Substantia nigra (tissue), 51 donors: ENCODE measurements at places on chromosomes 6 and 20.

DNA sequence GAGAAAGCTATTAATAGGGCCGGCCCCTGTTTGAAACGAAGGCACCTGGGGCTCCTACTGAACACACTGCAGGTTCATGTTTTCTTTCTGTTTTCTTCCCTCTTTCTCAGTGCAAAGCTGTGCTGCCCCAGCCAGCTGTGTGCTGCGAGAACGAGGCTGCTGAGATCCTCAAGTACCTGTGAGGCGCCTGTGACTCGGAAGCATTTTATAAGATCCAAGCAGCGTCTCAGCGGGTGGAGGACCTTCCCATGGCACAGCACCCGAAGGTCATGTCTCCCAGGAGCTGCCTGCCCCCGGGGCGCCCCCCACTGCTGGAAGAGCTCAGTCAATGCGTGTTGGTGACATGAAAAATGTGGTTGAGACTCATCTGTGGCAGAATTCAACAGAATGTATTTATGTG, 66.3 kb downstream of the SMOC2 start:
- no peak for DNase-seq

- no peak for DNase-seq
Observed at GRCh38 chr6:165755583-165755982, 92.5 kb upstream of the PDE10A start.

GRCh38 chr6:85096976-85097375, 332.6 kb upstream of the TBX18 start:
- no peak for DNase-seq

DNA sequence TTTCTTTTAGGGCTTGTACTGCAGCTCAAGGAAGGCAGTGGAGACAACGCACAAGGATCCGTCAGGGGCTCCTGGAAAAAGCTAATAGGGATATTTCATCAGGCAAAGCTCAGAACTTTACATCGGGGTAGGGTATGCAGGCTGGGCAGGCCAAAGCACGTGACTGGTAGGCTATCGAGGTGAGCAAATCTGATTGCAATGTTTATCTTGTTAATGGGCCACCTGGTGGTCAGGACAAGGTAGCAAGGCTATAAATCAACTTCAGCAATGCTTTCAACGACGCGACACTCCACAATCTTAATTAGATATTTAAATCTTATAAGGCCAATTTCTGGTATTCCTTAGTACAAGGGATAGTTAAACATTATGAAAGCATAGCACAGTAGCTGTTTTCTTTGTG, 1302.8 kb upstream of the EYS start:
- DNase-seq = no peak

DNA sequence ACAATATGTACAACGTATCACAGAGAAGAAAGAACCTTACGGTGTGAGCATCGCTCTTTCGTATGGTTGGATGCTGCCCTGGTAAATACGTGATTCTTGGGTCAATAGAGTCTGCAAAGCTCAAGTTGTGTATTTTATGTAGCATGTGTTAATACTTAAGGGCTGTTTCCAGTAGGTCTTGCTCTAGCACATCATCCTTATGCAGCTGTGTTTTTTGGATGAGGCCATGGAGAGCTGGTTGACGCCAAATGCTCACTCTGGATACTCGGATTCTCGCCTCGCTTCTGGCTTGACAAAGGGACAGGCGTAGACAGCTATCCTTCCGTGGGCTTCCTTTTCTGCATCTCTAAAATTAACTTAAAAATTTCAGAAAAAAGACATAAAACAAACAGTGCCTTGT, 38.9 kb downstream of the SNRNP48 start:
- DNase-seq = no peak

GRCh38 chr6:143802833-143803565, 40.1 kb upstream of the LTV1 start:
- no peak for DNase-seq

DNA sequence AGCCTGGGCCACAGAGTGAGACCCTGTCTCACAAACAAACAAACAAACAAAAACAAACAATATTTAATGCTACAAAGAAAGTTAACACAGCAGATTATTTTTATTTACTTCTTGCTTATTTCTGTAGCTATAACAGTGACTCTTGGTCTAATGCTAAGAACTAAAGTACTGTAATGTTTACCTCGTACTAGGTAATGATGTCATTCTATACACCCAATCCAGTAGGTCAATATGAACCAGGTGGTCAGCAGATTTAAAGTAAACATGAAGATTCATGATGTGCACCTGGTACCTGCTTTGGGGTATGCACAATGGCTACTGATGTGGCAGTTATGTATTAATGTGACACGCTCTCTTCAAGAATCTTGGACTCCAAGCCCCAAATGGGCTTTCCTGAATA, 36.6 kb upstream of the CARMIL1 start:
- no peak for DNase-seq

GRCh38 chr6:129686941-129687627, 22.9 kb downstream of the ARHGAP18 start:
- no peak for DNase-seq

DNA sequence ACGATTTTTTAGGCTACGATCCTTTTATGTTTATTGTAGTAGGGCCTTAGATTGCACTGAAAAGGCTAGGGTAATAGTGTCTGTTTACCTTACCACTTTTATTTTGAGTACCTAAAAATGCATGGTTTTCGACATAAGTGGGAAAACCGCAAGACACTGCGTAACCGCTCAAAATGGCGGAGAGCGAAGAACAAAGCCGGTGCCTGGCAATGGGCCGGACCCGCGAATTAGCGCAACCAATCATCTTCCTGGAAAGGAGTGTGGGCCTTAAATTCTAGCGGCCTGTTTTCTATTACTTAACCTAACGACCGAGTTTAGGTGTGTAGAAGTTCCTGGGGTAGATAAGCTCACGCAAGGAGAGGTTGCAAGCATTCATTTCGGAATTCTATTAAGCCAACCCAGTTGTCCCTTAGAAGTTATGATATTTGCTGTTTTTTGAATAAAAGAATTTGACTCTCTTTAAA, 118.0 kb downstream of the HFE start:
- DNase-seq = peak; percentile 2

GRCh38 chr6:163404825-163405265, 9.7 kb upstream of the QKI start:
- DNase-seq = no peak

DNA sequence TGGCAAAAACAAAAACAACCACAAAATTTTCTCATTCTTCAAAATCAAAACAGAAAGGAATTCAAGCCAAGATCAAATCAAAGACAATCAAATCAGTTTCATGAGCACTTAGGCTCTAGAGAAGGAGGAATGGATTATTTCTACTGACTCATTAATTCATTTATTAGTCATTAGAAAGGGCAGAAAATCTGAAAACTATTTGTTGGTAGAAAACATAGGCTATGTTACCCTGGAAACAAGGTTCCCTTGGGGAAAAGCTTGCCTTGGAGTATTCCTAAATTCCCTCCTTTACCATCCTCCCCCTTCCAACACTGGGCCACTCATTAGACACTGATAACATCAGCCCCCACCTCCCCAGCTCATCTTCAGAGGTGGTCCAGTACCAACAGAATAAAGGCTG, 17.5 kb downstream of the KIF16B start:
- no peak for DNase-seq

- DNase-seq = no peak
Observed at GRCh38 chr20:19633985-19634384, 124.1 kb upstream of the RIN2 start.

DNA sequence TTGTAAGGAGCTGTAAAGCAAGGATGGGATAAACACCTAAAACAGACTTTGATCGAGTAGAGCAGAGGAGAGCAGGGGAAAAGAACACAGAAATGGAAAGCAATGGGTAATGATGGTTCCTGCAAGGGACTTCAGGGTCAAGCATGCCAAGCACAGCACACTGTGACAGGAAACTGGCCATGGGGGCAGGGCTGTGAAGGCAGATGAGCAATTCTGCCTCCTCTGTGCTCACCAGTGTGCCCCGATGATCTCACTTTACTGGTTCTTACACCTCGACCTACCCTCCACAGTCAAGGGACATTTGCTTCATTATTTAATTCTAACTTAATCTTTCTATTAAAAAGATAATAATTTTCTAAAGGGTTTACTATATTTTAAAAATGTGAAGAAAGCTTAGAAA, 21.6 kb upstream of the MYB start:
- DNase-seq = no peak

DNA sequence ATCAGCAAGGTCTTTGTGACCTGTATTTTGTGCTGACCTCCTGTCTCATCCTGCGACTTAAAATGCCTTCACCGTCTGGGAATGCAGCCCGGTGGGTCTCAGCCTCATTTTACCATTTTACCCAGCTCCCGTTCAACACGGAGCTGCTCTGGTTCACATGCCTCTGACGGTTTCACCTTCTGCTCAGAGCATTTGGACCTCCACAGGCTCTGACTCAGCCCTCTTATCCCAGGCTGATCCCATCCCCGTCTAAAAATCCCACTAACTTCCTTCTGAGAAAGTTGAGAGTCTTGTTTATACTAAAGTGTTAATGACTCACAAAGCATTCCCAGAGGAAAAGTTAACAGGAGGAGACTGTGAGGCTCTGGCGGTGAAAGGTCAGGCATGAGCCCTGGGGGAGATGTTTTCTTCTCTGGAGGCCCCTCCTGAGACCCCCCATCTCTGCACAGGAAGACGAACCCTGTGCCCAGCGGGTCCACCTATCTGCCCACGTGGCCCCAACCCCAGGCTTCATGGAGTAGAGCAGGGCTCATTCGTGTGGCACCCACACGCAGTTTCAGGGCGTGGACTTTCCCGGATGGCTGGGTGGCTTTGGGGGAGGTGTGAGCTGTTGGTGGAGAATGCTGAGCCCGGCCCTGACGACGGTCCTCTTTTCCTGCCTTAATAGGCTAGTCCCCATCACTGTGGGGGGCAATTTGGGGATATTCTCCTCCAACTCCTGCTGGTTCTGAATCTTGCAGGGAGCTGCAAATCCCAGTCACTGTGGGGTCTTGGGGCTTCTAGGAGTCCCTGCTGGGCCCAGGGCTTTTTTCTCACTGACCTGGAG, 3.3 kb upstream of the BIRC7 start:
- DNase-seq = no peak

- peak; percentile 48 for DNase-seq
Observed at GRCh38 chr20:19688031-19688806, 69.8 kb upstream of the RIN2 start.

DNA sequence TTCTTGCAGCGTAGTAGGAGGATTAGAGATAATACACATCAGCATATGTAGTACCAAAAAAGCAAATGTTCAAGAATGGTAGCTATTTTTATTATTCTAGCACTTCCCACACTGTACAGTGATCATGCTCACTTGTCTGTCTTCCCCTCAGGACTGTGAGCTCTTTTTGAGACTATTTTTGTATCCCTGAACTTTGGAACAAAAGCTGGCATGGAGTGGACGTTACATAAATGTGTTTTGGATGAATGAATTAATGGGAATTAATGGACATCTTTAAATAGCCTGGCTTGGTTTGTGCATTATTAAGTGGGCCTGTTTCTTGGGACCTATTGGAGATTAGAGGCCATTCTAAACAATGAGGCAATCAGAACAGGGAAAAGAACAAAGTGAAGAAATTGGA, 243.7 kb downstream of the CD83 start:
- DNase-seq = no peak

DNA sequence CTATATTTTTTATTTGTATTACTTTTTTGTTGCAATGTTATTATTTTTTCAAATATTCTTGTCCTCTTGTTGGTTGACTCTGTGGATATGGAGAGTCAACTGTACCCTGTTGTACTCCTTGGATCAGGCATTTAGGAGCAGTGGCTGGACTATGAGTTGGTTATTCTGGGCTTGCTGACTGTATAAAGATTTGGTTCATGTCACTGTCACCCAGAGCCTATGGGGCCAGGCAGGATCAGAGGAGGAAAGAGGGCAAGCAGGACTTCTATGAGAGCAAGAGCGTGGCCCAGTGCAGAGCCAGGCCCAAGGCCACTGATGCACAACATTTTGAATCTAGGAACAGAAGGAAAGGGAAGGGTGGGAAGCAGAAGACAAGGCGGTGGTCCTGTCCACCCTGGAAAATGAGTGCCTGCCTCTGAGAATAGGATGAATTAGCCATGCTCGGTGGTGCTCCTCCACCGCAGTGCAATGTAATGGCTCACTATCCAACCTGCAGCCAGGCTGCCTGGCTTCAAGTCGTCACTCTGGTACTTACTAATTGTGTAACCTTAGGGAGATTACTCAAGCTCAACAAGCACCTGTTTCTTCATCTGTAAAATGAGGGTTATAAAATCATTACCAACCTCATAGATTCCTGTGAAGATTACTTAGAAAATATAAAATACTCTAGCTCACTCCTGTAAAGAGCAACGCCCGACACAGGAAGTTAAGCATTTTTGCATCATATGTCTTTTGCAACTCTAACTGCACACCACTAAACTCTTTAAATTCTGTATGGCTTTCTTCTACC, 192.1 kb downstream of the KCNQ5 start:
- no peak for DNase-seq

- DNase-seq = no peak
Observed at GRCh38 chr6:19342616-19343015, 494.6 kb upstream of the ID4 start.

DNA sequence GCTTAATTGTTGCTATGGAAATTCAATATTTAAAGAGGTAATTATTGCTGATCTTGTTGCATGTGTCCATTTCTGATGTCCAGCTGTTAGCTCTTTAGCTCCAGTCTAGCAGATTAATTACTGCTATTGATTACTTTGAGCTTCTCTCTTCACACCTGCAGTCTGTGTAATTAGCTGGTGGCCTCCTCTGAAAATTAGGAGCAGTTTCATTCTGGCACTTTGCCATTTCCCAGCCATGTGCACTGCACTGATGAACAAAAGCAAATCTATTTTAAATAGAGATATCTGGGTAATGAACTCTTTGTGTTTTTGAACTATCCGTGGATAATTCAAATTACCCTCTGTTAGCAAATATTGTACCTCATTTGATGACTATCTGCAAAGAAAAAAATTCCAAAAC, 275.9 kb downstream of the RNF144B start:
- DNase-seq = no peak

- no peak for DNase-seq
Observed at GRCh38 chr6:102300350-102300749, 906.8 kb downstream of the GRIK2 start.

DNA sequence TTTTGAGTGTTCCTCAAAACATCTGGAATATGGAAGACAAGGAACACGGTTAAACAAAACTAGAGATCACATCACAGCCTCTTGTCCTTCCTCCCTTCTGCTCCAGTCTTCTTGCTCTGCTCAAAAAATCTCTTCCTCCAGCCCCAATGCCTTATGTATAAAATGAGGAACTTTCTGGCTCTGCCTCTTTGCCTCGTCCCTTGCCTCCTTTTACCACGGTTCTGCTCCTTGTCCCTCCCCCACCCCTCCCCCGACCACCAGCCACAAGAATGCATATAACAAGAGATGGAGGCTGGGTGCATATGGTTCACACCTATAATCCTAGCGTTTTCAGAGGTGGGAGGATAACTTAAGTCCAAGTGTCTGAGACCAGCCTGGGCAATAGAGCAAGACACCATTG, 43.6 kb downstream of the PLAGL2 start:
- DNase-seq = no peak

DNA sequence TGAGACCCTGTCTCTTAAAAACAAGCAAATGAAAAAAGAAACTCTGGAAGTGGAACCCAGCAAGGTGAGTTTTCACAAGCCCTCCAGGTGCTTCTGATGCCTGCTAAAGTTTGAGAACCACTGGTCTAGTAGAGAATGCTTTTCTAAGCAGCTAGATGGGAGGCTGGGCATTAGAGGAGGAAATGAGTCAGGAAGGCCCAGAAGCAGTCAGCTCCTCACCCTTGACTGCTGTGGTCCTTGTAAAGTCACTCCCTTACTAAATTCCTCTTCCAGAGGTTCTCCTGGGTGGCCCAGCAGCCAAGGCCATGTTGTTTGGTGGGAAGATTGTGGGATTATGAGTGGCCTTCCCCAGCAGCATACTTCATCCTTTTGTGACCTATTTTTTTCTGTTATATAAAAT, 52.0 kb upstream of the FYN start:
- DNase-seq = no peak

- no peak for DNase-seq
Observed at GRCh38 chr20:18279242-18279641, 9.1 kb upstream of the ZNF133 start.
